ENCODE measurements at places on chromosomes 16 and 17.

GRCh38 chr17:58315281-58315711 is 13.3 kb downstream of the TSPOAP1 start:
- DNase-seq = no peak

DNA sequence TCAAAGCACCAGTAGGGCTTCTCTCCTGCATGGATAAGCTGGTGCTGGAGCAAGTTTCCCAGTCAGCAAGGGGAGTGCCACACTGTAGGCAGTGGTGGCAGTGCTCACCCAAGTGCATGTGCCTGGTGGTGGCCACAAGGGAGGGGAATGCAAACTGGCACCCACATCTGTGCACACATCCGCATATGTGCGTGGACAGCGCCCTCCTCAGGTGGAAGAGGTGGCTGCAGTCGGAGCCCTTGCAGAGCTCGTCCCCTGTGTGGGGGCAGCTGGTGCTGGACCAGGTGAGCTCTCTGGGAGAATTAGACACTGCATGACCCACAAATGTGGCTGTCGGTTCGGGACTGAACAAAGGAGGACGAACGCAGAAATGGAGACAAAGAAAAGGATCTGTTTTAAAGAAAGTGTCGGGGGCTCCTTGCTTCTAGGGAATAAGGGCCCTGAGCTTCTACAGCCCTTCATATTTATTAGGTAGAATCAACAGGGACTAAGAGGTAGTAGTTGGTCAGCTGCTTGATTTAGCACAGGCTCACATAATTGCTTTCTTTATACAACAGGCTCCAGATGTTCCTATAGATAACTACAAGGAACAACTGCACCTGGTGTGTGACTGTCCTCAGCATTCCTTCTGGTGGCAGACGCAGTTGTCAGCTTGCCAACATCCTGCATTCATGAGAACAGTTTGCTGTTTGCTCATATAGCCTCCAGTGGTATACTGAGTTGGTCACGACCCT is 5.3 kb upstream of the ZNF689 start:
- peak; percentile 75 for DNase-seq

- DNase-seq = no peak
These were observed 18.5 kb downstream of the FLYWCH1 start for GRCh38 chr16:2930236-2930635.

DNA sequence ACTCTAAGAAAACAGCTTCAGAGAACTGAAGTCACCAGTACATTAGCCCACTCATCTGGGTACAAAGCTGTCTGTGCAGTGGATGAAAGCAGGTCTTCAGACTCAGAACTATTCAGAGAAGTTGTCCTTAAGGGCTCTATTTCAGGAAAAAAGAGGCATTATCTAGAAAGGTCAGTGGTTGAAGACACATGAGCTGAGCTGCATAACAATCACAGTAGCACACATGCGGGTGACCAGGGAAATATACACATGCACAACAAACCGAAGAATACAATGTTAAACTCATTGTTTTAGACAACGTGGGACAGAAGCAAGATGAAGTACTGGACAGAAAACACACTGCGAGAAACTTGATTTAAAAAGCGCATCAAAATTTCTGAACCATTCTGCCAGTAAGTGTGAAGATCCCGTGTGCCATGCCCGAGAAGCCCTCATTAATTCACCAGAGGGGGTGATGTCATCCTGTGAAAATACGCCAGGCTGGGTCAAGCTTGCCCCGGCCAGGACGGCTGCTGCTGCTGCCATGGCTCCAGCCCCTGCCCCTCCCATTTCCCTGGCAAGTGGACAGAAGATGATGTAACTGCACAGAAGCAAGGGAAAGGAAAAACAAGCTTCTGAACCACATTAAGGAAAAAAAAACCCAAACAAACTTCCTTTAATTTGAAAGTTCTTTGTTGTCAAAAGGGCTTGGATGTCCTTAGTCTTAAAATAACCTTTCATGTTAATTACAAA is 10.1 kb downstream of the DYNC1LI2 start:
- peak; percentile 33 for DNase-seq

DNA sequence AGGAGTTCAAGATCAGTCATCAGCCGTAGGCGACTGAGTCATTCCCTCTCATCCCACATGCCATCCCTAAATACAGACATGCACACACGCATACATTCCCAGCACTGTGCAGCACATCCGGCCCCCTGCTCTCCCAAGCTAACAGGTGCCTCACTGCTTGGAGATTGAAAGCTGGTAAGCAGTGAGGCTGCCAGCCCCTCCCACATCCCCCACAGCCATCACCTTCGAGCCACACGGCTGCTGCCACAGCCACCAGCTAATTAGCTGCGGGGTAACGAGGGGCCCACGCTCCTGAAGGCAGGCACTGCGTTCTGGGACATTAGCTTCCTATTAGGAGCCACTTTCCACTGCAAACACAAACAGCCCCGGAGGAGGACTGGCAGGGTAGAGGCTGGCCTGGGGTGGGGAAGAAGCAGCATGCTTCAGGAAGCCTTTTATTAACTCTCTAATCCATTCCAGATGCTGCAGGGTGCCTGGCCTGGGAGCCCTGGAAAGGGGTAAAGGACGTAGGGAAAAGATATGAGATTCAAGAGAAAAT is 179.6 kb downstream of the CCT6B start:
- DNase-seq = no peak

- no peak for DNase-seq
These were observed 19.4 kb downstream of the DHX38 start for GRCh38 chr16:72112906-72113615.

DNA sequence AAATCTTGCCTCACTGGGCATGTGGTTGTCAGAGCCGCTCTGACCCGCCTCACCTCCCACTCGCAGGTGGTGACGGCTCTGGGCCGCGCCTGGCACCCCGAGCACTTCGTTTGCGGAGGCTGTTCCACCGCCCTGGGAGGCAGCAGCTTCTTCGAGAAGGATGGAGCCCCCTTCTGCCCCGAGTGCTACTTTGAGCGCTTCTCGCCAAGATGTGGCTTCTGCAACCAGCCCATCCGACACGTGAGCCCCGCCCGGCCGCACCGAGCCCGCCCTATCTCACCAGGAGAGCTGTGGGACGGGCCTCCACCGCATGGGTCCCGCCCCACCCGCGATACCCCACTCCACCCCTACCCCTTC is 4.0 kb downstream of the TGFB1I1 start:
- DNase-seq = no peak

DNA sequence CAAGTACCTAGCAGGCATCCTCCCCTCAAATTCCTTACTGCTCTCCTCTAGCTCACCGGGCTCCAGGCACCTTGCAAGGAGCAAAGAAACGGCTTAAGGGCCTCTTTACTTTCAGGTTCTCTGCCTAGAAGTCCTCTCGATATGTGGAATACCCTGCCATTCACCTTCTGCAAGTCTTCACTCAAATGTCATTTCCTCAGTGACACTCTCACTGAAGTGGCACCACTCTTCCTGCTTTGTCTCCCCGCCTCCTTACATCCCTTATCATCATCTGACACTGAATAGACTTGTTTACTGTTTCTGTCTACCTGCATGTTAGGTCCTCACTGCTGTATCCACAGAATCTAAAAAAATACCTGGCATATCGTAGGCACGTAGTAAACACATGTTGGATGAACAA is 947 bp downstream of the SLC7A6OS start:
- DNase-seq = no peak

GRCh38 chr17:75087558-75088453 is at the start of gene SLC16A5:
Gene SLC16A5, plus strand, starts transcription at chr17:75087954. Its CDS starts 5,683 bp downstream, at chr17:75093637.
- DNase-seq = no peak

- no peak for DNase-seq
These were observed 178.0 kb downstream of the PARN start for GRCh38 chr16:14452066-14452465.

DNA sequence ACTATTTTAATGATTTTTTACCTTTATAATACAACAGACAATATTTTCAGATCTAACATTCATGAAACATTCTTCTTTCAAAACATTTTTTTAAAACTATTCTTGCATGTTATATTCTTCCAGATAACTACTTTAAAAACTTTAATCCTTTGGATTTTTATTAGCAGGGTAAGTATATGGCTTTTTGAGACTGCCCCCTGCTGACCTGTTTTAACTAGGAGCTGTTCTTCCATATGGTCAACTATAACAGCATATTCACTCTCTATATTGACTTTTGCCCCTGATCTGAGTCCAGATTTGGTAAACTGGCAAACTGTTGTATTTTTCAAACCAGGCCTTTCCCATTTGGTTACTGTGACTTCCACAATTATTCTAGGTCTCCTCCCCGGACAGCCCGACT is 16.5 kb downstream of the ZNF18 start:
- DNase-seq = no peak

GRCh38 chr16:49486400-49486799 is 112.8 kb downstream of the C16orf78 start:
- no peak for DNase-seq

GRCh38 chr17:62067165-62068145 is 2.4 kb upstream of the MED13 start:
- DNase-seq = no peak

DNA sequence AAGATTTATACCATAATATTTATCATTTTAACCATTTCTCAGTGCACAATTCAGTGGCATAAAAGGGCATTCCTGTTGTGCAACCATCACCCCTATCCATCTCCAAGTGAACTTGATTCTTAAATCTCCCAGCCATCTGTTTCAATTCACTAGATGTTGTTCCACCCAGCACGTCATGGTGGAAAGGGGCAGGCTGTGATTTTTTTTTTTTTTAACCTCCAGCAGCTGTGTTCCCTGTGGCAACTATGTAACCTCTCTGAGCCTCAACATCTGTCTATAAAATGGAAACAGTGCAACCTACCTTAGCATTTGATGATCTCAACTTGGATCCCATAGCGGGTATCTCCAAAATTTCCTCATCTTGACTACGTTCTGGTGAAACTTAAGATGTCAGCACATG is 604.5 kb downstream of the WWOX start:
- no peak for DNase-seq

- peak; percentile 15 for DNase-seq
These were observed 6.5 kb downstream of the DPEP2 start for GRCh38 chr16:67992661-67993206.

DNA sequence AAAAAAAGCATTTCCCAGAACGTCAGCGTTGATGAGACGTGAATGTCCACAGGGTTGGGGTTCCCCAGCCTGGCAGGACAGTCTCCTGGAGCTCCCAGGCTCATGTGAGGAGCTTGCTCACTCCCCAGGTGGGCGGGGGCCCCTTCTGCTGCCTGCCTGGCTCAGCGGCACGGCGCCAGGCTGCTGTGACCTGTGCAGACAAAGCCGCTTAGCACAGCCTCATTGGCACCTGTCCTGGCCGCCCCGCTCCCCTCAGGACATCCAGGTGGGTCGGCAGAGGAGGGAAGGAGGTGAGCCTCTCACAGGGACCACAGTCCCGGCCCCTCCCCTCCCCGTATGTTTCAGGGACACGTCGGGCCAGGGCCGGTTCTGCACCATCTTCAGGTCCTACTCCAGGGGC is 12.9 kb upstream of the WFIKKN1 start:
- DNase-seq = peak; percentile 55

DNA sequence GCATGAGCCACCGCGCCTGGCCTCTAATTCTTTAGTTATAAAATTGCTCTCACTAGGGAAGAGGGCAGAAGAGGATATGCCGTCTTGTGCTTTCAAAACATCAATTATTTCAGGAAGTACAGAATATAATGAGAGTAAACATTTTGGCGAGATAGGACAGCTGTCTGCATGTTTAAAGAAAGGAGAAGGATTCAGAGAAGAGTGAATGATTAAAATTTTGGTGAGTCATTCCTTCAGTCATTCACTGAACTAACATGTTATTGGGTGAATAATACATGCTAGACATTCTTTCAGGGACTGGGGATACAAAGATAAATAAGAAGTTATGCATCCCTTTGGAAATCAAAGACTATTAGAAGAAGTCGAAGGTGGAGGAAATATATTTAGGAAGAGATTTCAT is 590.3 kb upstream of the GOT2 start:
- no peak for DNase-seq

DNA sequence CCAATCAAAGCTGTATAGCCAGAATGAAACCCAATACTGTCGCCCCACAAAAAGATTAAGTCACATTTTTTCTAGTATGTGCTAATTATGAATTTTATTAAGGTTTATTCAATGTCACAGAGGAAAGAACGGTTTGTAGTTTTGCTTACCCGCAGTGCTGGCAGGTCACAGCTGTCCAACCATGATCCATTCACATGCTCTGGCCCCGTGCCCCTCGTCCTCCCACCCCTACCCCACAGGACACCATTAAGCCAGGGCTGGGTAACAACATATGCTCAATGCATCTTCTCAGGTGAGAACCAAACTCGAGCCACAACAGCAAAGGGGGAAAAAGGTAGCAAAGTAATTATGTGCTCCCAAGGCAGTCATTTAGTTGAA is 589 bp upstream of the FBF1 start:
- peak; percentile 41 for DNase-seq

DNA sequence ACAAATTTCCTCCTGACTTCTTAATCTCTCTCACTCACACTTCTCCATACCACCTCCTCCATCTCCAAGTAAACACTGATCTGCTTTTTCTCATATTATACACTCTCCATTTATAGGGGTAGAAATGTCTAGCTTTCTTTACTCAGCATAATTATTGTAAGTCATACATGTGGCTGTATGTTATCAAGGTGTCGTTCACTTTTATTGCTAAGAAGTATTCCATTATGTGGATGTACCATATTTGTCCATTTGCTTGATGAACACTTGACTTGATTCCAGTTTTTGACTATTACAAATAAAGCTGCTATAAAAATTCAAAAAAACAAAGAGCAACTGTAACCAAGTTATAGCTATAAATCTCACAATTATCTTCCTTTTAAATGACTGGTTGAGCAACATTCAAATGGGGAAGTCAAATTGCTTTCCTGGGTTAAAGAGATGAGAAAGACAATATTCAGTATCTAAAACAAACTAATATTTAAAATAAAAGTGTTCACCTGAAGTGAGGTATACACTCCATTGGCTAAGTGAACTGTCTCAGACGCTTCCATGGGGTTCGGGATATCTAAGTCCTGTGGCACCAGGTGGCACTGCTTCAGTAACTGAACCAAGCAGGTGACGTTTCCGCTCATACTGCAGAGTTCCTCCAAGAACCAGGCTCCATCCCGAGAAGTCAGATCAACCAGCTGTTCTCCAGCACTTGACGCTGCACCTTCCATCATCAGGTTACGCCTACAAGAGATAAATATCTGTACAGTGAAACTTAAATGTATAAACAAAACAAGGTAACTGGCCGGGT is 32.6 kb upstream of the ARL6IP1 start:
- DNase-seq = no peak

GRCh38 chr17:40501499-40501911 is at the start of gene TNS4:
Gene TNS4, minus strand, starts transcription at chr17:40501623. Its CDS starts 5,198 bp downstream, at chr17:40496425.
- DNase-seq = no peak

DNA sequence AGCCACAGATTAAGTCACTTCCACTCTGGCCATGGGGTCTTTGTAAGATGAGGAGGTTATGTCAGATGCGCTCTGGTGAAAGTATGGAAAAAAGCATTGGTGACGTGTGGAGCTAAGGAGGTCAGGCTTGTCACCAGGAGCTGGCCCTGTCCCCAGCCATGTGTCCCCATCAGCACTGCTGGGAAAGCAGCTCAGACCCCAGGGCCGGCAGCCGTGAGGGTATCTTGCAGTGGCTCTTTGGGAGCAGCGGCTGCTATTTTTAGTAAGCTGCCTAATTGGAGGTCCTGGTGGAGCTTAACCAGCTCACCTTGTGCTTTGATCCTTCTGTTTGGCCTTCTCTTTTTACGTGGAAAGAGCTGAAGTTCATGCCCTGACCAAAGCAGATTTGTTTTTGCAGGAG is 60.9 kb downstream of the MPRIP start:
- DNase-seq = no peak

- DNase-seq = no peak
These were observed 73.6 kb upstream of the HSBP1 start for GRCh38 chr16:83734136-83734535.
